ENCODE measurements at places on chromosomes 13 and 19.

GRCh38 chr19:7427944-7428343 is 60.9 kb downstream of the PEX11G start:
- no peak for DNase-seq

DNA sequence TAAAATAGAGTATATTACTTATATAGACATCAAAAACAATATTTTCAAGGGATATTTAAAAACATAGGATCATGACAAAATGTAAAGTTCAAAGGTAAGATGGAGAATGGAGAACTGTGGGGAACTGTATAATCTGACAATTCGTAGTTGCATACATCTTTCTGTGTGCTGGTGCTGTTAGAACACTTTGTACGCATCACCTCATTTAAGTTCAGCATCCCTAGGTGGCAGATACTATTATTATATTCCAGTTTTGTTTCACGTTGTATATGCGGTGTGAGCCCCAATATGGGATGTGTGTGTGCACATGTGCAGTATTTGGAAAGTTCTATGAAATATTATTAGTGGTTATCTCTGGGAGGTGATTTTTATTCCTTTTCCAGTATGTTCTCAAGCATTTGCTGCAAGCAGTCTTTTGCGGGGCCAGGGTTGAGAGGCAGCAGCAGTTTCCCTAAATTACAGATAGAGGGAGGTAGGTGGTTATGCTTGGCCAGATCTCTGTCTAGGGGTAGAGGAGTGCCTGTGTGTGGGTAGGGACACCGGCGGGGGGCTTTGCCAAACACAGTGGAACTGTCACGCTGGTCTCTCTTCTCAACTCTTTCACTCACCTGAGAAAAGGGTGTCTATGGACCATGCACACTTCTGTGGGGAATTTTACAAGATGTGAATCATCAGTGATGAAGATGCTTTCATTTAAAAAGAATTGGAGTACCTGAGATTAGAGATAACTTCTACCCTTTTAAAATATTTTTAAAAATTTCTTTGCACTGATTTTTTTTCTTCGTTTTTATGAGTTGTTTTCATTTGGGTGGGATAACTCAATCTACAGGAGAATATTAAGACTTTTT is 55.6 kb upstream of the ALOX5AP start:
- DNase-seq, result peak; percentile 55

DNA sequence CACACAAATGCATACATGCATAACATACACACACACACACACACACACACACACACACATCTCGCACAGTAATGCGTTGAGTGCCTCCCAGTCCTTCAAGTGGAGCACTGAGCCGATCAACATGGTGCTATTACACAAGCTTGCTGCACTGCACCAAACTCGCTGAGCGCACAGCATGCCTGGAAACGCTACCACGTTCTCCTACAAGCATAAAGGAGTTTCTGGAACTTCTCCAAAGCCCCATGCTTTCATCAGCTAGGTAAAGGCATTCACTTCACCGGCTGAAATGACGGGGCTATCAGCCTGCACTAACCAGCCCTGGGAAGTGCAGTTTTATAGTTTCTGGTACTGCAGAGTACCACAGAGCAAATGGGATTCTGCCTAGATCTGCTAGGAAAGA is 92.7 kb downstream of the FGF14 start:
- no peak for DNase-seq

DNA sequence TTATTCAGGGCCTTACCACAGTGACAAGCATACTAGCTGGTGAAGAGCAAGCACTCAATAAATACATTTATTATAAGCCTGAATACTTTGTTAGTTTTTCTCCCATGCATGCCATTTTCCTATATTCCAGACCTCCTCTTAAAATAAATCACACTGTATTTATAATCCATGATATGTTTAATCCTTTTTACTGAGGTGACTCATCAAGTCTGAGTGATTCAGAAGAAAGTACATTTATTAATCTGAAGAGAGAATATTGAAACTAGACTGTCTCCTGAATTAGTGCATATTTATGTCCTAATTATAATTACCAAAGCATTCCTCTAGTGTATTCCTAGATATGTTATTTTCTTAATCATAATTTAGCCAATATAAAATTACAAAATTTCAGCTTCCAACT is 323.3 kb downstream of the NALCN start:
- no peak for DNase-seq

DNA sequence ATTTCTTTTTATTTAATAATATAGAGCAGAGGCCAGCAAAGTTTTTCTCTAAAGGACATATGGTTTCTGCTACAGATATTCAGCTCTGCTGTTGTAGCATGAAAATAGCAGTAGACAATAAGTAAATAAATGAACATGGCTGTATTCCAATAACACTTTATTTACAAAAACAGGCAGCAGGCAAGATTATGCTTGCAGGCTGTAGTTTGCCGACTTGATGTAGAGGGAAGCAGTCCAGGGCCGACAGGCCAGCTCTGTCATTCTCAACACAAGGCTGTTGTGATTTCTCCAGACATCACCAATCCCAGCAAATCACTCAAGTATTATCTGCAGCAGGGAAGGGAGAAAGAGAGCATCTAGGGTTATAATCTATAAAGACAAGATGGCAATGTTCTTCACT is 1062.5 kb upstream of the PCDH9 start:
- DNase-seq, result no peak

- DNase-seq, result no peak
Measured at GRCh38 chr13:97043302-97043701, 49.0 kb upstream of the OXGR1 start.

DNA sequence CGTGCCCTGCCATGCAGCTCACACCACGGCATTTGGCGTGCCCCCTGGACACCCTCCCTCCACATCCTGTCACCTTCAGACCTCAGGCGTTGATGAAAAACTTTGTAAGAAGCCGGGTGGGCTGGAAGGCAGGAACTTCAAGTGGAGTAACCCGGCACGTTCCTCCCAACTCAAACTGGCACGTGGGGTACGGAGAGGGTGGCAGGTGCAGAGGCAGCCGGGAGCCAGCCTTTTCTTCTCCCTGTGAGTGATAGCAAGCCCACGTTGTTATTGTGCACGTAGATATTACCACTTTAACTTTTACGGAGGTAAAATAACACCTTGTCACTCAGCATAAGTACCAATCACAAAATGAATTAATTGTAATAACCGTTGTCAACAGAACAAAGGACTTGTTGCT is 198.0 kb downstream of the ZNF536 start:
- no peak for DNase-seq

DNA sequence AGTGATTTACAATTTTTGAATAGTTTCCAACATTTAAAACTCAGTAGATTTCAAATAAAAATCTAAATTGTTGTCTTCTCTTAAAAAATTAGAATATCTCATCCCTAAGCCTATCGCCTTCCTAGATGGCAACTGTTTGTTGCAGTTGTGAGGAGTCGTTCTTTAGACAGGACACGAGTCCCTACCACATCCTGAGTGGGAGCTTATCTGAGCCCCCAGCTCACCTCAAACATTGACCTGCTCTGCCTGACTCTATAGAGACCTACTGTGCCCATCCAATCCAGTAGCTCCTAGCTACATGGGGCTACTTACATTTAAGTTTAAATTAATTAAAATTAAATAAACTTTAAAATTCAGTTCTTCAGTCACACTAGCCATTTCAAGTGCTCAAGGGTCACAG is 434.7 kb downstream of the FOXO1 start:
- DNase-seq, result no peak

- no peak for DNase-seq
Measured at GRCh38 chr19:2631213-2631821, 71.2 kb downstream of the GNG7 start.

DNA sequence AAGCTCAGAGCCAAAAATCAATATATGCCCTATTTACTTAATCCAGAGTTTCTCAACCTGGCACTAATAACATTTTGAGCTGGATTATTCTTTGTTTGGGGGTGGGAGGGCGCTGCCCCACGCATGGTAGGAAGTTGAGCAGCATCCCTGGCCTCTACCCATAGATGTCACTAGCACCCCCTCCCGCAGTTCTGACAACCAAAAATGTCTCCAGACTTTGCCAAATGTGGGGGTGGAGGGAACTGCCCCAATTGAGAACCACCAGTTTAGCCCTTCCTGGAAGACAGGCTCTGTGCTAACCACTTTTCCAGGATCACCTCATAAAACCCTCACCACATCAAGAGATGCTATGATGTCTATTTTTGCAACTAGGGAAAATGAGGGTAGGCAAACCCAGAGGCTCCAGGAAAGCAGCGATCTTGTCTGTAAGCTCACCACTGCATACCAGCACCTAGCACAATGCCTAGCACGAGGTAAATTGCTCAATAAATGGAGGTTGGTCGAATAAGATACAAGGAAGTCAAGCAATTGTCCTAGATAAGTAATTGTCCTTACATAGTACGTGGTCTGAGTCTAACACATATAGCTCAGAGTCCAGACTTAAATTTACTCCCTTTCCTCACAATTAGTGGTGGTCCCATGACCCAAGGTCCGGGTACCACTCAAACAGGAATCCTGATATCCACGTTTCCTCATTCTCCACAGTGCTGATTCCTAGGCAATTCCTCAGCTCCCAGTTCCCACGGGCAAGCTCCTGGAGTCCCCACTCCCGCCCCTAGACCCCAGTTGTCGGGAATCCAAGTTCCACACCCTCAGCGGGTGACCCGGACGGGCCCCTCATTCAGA is 892 bp downstream of the TRIR start:
- peak; percentile 56 for DNase-seq

- DNase-seq, result no peak
Measured at GRCh38 chr13:29105779-29106178, 285.6 kb downstream of the MTUS2 start.

DNA sequence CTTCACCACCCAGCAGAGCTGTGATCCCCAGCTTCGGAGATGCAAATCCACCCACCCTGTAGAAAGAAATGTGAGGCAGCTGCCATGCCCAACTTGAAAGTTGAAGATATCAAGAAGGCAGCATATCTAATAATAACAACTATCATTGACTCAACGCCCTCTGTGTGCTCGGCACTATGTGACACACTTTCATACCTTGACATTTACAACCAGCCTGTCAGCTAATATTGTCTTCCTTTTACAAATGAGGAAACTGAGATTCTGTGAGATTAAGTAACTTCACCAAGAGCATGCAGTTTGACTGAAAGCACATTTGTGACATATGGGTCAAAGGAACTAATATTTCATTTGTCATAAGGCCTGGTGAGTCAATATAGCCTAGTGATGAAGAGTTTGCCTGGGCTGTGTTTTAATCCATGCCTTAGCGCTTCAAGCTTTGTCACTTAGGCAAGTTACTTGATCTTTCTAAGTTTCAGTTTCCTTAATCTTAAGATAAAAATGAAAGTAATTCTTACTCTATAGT is 137.0 kb downstream of the FLT1 start:
- no peak for DNase-seq

GRCh38 chr19:39951686-39952085 is 17.3 kb upstream of the FCGBP start:
- DNase-seq, result no peak

DNA sequence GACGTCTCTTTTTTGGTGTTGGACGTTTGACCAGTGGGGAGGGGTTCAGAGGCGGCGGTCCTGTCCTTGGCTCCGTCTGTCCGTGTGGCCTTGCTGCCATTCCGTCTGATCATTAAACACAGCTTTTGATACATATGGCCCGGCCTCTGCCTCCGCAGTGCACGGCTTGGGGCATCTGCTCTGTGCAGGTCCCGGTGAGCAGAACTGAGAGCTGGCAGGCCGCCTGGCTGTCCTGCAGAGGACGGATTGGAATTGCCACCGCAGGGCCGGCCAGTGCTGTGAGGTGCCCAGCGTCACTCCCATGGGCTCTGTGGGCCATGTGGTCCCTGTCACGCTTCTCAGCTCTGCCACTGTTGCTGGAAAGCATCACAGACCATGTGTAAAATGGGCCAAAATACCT is 5.4 kb upstream of the TMPRSS9 start:
- DNase-seq, result no peak

DNA sequence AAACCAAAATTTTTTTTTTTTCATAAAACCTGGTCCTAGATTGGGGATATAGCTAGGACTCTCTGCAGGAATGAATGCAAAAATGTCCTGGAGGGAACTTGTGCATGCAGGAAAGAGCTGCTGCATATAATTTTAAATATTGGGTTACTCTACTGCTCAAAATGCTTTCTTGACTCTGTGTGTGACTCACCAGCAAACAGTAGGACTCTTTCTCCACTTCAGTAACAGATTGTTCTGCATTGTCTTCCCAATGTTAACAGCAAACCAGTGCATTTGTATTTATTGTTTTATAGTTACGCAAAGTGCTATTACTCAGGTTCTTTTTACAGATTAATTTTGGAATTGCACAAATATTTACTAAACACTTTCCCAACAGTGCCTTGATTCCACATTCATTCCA is 163.7 kb upstream of the KL start:
- no peak for DNase-seq

- no peak for DNase-seq
Measured at GRCh38 chr19:6833166-6833790, 54.1 kb upstream of the ADGRE1 start.

DNA sequence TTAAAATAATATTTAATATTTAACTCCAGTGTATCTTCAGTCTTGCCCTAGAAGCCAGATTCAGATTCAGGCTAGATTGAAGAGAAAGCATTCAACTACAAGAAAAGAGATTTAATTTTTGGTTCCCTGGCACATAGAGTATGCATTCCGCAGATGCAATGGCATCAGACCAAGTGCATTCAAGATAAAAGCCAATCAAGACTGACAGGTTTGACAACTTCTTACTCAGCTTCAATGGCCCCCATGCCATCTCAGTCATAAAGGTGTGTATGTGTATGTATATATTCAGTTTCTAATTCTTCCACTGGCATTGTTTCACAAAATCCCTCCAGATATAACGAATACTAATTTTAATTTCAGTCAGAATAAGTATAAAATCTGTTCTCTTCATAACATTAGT is 650.8 kb upstream of the GPC6 start:
- no peak for DNase-seq

DNA sequence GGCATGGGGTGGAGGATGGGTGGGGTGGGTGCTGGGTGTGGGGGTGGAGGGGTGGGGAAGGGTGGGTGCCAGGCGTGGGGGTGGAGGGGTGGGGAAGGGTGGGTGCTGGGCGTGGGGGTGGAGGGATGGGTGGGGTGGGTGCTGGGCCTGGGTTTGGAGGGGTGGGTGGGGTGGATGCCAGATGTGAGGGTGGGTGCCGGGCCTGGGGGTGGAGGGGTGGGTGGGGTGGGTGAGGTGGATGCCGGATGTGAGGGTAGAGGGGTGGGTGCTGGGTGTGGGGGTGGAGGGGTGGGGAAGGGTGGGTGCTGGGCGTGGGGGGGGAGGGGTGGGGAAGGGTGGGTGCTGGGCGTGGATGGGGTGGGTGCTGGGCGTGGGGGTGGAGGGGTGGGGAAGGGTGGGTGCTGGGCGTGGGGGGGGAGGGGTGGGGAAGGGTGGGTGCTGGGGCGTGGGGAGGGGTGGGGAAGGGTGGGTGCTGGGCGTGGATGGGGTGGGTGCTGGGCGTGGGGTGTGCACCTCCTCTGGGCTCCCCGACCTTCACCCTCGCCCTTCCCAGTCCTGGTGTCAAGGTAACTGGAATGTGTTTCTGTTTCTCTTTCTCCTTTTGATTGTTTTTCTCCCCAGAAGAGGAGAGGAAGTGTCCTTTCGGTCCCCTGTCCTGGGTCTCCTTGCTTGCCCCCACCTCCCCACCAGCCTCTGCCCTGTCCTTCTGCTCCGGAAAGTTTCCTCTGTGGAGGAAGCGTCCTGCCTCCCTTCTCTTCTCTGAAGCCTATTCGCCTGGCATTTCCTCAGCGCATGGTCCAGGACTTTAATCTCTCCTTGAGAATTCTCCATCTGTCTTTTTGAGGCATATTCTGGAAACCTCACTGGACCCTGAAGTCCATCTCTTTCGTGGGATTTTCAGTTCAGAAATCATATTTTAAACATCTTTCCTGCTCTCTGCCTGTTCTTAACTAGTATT is 22.9 kb upstream of the CFAP97D2 start:
- DNase-seq, result no peak

- DNase-seq, result no peak
Measured at GRCh38 chr19:8635422-8635821, 5.0 kb downstream of the NFILZ start.

GRCh38 chr19:424546-424945 is 15.6 kb upstream of the C2CD4C start:
- no peak for DNase-seq

All from CD4-positive, alpha-beta T cell treated with Interleukin-12 subunit alpha and Interleukin-12 subunit beta, for 1 hour (primary cell).